ENCODE measurements at places on chromosomes 12 and 14. TPM values are rescaled to one million over a fixed set of nuclear protein-coding genes. Genes with fewer than 3 reads are reported as not detected.
A peak's percentile ranks its signal among the peaks of the same experiment; 100 is the strongest.

The MIP gene
- 0.15 TPM for total RNA-seq

The GALC gene
- 9.6 TPM for total RNA-seq

The ARID4A gene
- 7.0 TPM for total RNA-seq

The PAPLN gene
- total RNA-seq, result 17.1 TPM

The IL22 gene
- not detected for total RNA-seq

The TOMM20L gene
- not detected for total RNA-seq

The BCL11B gene
- not detected for total RNA-seq

- DNase-seq, result no peak
Observed at GRCh38 chr12:50765095-50765911, 1.4 kb downstream of the ATF1 start.

The SIRT4 gene
- total RNA-seq, result 0.88 TPM

The DCP1B gene
- 26.4 TPM for total RNA-seq

The HOTAIR gene
- total RNA-seq, result 0.12 TPM

The ELK3 gene
- 70.6 TPM for total RNA-seq

DNA sequence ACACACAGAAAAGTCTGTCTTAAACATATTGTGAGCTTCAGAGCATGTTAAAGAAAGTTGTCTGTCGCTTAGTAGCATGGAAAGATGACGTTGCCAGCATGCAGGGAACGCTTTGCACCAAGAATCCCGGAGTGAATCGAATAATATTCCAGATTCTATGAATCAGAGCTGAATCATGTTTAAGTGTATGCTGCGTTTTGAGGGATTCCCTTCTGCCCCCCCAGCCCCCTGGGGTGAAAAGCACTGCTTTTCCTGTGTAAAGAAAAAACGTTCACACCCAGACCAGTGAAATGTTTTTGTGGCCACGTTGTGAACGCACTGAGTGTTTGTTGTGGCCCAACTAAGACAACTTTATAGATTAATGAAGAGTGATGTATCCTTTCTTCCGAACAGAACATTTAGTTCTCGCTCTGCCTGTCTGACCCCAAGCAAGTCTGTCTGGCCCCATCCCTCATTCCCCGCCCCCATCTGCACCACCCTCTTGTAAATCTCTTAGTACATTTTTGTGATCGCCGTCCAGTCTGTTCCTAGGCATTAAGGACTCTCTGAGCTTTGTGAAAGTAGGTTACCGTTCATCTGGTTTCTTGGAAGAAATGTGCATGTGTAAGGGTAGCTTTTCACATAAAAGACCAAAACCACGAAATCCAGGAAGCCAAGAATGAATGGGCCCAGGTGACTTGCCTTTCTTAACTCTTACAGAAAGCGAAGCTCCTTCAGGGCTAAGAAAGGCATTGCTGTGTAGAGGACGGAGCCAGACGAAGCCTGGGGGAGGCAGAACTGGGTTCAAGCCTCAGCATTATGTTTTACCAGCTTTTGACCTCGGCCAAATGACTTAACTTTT, 103.0 kb downstream of the SAMD4A start:
- no peak for DNase-seq

DNA sequence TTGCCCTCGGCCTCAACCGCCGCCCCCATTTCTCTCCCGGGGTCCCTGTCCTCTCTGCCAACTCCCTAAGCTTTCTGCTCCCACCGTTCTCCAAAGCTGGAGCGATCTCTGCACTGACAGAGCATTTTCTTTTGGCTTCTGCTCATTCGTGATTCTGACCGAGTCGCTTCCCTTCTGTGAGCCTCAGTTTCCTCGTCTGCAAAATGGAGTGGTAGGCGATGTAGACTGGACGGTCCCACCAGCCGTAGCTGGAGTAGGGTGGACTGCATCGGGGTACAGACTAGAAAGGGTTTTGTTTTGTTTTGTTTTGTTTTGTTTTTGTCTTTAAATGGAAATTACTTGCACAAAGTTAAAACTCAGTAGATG, 2.4 kb downstream of the VSX2 start:
- DNase-seq, result no peak

DNA sequence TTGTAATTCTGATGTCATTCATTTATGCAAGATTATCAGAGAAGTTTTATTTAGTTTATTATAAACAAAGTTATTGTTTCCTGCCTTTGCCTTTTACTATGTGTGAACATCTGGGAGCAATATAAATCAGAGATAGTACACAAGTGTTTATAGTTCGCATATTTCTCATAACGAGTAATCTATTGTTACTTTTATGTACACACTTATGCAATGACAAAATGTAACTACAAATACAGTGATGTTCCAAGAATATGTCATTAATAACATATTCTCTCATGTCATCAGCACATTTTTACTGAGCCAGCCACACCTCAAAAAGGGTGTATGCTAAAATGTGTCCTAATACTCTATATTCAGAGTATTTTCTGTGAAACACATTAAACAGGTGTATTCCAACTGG, 243.2 kb downstream of the ALX1 start:
- no peak for DNase-seq

DNA sequence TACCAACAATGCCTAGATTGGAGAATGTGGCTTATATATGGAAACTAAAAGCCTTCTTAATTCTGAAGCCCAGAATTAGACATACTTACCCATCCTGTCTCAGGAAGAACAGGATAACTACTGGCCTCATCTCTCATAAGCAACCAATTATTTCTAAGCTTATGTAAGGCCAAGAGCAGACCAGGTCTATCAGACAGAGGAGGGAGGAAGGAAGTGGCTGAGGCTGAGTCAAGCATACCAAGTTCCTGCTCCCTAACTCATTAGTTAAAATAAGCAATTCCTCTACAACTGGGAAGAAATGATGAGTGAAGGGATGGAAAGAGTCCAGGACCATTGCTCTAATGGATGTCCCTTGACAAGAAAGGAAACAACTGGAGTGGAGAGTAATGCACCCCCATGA, 27.0 kb upstream of the INSM2 start:
- DNase-seq, result peak; percentile 23

DNA sequence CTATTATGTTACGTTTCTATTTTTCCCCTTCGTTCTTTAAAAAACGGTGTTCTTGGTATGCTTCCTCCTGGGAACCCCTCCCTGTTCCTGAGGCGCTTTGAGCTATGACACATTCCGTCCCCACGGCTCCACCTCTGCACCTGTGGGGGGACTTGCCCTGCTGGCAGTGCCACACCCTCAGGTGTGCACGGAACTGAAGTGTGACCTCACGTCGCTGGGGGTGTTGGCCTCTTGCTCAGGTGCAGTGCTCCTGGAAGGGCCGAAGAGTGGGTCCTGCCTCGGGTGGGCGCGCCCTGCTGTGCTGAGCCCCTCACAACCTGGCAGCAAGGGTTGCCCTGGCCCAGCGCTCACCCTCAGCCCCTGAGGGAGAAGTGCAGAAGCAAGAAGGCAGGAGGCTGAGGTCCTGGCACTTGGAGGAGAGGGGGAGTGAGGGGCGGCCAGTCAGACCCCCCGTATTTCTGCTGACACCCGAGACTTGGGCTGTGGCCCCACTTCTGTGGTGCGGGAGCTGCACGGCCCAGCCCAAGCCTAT, 4.9 kb downstream of the AMN start:
- no peak for DNase-seq

- DNase-seq, result no peak
Observed at GRCh38 chr12:26097046-26097878, 27.6 kb downstream of the BHLHE41 start.

DNA sequence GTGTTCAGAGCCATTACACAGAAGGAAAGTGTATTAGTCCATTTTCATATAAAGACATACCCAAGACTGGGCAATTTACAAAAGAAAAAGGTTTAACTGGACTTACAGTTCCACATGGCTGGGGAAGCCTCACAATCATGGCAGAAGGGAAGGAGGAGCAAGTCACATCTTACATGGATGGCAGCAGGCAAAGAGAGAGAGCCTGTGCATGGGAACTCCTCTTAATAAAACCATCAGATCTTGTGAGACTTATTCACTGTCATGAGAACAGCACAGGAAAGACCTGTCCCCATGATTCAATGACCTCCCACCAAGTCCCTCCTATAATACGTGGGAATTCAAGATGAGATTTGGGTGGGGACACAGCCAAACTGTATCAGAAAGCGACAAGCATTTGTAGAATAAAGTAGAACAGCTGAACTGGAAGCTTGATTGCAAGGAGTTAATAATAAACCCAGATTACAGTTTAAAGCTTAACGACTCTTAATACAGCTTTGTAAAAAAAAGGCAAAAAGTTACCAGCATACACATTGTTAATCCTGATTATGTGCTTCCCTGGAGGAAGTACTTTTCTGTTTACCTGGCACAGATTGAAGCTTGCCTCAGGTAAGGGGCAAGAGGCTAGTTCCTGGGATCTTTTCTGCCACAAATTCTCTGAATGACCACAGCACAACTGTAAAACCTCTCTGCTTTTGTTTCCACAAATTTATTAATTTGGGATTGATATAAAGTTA, 18.1 kb upstream of the STON2 start:
- no peak for DNase-seq

DNA sequence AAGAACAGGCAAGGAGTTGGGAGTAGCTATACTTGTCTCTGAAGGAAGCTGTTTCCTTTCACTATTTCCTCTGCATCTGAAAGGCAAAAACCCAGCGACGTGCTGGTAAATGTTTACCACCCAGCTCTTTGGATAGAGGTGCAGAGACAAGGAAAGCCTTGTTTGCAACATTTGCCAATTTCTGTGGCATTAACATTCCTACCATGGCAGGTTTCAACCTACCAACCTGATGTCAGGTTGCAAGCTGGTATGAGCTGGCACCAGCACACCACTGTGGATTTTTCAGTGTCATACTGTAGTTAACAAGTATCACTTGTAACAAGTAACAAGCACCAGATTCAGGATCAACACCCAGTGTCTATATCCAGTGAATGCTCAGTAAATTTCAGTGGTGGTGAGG, 294.8 kb upstream of the TMPO start:
- no peak for DNase-seq

The TMEM119 gene
- not detected for total RNA-seq

GRCh38 chr12:72369423-72369959, 97.3 kb downstream of the TRHDE start:
- DNase-seq, result no peak

GRCh38 chr14:98341211-98341610, 930.8 kb downstream of the BCL11B start:
- no peak for DNase-seq

The PIWIL1 gene
- not detected for total RNA-seq

DNA sequence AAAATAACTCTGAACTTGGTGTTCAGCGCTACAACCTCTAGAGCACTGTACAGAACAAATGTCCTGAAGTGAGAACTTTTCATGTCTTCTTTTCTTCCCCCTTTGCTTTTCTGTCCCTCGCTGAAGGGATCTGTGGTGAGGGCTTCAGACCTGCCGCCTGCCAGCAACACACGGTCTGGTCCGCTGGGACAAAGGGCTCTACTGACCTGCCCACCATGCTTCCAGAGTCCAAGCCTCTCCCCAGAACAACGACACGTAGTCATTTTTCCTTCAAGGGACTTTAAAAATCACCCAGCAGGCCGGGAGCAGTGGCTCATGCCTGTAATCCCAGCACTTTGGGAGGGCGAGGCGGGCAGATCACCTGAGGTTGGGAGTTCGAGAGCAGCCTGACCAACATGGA, 140.4 kb downstream of the EFCAB11 start:
- DNase-seq, result no peak

The PTGER2 gene
- total RNA-seq, result 0.92 TPM

- DNase-seq, result no peak
Observed at GRCh38 chr12:116474331-116474730, 84.8 kb upstream of the MAP1LC3B2 start.

- DNase-seq, result no peak
Observed at GRCh38 chr14:99812096-99812750, 19.0 kb downstream of the EML1 start.

The E2F7 gene
- total RNA-seq, result 20.1 TPM

The PYGL gene
- total RNA-seq, result 69.1 TPM

- DNase-seq, result no peak
Observed at GRCh38 chr12:22733756-22734155, 108.8 kb downstream of the ETNK1 start.

- no peak for DNase-seq
Observed at GRCh38 chr14:50344876-50345563, 32.9 kb downstream of the DMAC2L start.

The TAS2R42 gene
- not detected for total RNA-seq

The DHH gene
- 0.05 TPM for total RNA-seq

The WNT5B gene
- 9.6 TPM for total RNA-seq

- DNase-seq, result no peak
Observed at GRCh38 chr12:112846619-112847018, 55.1 kb downstream of the RPH3A start.

GRCh38 chr12:53073881-53074280, 5.3 kb downstream of the SPRYD3 start:
- no peak for DNase-seq

The PRH2 gene
- total RNA-seq, result not detected

GRCh38 chr12:1562813-1563407, 31.5 kb downstream of the FBXL14 start:
- DNase-seq, result no peak

DNA sequence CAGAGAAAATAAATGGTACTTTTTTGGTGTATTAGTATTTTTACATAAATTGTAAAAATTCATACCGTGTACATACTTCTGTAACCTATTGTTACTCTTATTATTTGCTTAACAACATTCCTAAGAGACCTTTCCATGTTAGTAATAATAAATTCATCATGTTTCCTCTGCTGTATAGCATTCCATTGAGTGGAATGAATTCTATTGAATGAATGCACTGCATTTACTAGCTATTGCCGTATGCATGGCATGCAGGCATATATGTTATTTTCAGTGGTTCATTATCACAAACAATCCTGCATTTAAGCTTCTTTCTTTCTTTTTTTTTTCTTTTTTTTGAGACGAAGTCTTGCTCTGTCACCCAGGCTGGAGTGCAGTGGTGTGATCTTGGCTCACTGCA, 137.6 kb upstream of the TBX3 start:
- DNase-seq, result no peak

GRCh38 chr12:67455236-67455635, 186.1 kb downstream of the CAND1 start:
- DNase-seq, result no peak

DNA sequence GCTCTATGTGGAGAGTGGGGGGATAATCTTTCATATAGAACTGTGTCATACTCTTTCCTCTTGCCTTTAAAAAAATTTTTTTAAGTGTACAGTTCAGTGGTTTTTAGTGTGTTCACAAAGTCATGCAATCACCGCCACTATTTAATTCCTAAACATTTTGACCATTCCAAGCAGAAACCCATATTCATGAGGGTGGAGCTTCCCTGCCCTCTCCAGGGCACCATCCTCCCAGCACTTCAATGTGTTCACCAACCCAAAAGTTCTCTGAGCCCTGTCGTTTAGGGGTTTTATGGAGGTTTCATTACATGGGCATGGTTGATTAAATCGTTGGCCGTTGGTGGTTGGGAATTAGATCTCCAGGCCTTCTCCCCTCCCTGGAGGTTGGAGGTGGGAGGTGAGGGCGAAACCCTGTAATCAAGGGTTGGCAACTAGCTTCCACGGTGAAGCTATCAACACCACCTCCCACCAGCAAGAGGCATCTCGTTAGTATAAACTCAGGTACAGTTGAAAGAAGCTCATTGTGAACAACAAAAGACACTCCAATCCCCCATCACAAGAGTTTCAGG, 42.8 kb upstream of the WNK1 start:
- no peak for DNase-seq

The CACNA2D4 gene
- total RNA-seq, result not detected
